ENCODE measurements at places on chromosomes 16 and 17. TPM values are rescaled to one million over a fixed set of nuclear protein-coding genes. Genes with fewer than 3 reads are reported as not detected.

The KRTAP4-6 gene
- not detected for total RNA-seq

The CCDC78 gene
- 8.1 TPM for total RNA-seq

The CACNG3 gene
- total RNA-seq, result not detected

The HP gene
- not detected for total RNA-seq

The TNS4 gene
- 7.3 TPM for total RNA-seq

The ACADVL gene
- total RNA-seq, result 256 TPM

The NLRC3 gene
- 12.5 TPM for total RNA-seq

The MT1G gene
- 35.8 TPM for total RNA-seq

The SUPT4H1 gene
- total RNA-seq, result 139 TPM

The DRC7 gene
- not detected for total RNA-seq

The CETP gene
- total RNA-seq, result 0.12 TPM

The KCNJ18 gene
- 0.10 TPM for total RNA-seq

Data from activated naive CD8-positive, alpha-beta T cell treated with anti-CD3 and anti-CD28 coated beads for 36 hours (primary cell).